Omental fat pad (tissue), 4 donors: ENCODE measurements at places on chromosomes 1 and 21.
A peak's percentile ranks its signal among the peaks of the same experiment; 100 is the strongest.

DNA sequence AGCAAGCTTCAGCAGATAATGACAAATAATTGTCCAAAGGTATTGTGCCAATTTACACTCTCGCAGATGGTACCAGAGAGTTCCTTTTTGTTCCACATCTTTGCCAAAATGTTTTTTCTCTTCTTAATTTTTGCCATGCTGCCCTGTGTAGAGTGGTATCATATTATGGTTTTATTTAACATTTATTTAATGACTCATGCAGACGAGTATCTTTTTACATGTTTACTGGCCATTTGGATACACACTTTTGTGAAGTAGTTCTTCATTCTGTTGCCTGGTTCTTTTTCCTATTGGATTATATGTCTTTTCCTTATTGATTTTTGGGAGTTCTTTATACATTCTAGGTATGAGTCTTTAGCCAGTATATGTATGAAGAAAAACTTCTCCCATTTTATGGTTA, 151.1 kb downstream of the PCNX2 start:
- no peak for DNase-seq

DNA sequence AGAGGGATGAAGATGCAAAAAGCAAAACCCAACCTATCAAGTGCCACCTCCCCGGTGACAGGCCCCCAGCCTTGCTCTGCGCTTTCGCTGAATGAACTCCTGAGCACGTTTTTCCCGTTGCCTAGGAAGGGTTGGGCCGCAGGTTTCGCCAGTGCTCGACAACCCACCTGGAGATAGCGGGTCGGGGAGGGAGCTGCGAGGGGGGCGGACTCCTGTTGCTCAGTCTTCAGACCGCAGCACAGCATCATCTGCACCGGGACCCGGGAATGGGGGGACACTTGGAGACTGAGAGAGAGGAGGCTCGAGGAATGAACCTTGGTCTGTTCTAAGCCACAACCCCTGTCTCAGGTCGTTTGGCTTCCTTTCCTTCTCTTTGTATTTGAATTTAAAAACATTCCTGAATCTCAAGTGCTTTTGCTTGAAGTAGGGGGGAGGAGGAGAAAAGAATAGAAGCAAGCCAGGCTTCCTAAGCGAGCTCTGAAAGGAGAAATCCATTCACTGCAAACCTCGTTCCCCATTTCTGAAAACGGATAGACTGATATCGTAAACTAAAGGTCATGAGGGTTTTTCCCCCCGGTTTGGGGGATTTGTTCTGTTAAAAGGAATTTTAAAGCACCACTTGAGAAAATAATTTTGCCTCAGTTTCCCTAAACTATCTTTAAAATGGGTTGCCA, 1.2 kb downstream of the AK5 start:
- no peak for DNase-seq

- no peak for DNase-seq
These were observed 55.4 kb upstream of the LRP8 start for GRCh38 chr1:53383136-53383870.

DNA sequence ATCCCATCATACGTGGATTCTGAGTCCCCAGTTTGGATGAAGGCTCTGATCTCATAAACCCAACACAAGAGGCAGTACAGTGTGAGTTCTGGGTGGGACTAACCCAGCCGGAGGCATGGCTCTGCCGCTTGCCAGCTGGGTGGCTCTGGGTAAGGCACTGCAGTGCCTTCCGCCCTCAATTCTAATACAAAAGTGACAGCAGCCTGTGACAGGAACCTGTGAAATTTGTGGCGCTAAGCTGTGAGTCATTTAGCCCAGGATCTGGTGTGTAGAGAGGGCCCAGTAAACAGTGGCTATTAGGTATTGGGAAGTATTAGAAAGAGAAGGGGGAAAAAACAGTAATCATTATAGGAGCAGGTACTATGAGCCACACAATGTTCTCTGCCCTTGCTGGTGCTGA, 23.3 kb downstream of the HSPG2 start:
- DNase-seq: no peak

GRCh38 chr21:45041351-45041805, 33.0 kb upstream of the ADARB1 start:
- peak; percentile 77 for DNase-seq

DNA sequence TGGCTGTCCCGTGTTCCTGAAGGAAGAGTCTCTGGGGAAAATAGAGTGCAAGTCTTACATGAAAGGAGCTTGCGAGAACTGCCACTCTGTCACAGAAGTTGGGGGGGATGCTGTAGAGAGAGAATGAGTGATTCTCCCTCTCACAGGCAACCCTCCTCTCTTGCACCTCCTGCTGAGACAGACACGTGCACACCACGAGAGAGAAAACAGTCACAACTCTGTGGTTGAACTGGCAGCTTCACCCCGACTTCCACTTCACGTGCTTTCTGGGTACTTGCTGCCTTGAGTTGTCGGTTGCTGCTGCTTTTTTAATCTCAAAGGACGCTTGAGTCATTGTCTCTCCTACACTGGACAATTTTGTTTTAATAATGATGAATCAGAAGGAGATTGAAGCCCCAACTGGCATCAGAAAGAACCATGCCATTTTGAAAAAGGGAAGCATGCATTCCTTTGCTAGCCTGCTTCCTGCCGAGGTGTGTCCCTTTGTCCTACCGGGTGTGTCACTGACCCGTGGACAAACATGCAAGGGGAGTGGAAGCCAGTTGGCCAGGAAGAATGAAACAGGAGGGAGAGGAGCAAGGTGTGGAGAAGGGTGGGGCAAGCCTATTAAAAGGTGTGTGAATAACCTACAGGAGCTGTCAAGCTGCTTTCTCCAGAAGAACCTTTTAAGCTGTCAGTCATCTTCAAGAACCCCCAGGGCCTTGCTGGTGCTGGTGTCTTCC, 164.2 kb downstream of the CACNA1E start:
- DNase-seq: no peak
